ENCODE measurements at places on chromosomes 5 and 9.
A peak's percentile ranks its signal among the peaks of the same experiment; 100 is the strongest.

DNA sequence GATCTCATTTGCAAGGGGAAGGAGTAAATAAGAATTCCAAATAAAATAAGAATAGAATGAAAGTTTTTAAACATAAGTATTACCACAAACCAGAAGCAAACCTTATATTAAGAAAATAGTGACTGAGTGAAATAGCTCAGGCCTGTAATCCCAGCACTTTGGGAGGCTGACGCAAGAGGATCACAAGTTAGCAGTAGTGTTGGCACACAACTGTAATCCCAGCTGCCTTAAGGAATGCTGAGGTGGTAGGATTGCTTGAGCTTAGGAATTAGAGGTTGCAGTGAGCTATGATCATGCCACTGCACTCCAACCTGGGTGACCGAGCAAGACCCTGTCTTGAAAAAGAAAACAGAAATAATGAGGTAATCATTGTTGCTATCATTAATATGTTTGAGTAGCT is 47.0 kb downstream of the APC start:
- no peak for DNase-seq

- no peak for DNase-seq
Observed at GRCh38 chr9:94478755-94479730, 75.8 kb upstream of the PCAT7 start.

DNA sequence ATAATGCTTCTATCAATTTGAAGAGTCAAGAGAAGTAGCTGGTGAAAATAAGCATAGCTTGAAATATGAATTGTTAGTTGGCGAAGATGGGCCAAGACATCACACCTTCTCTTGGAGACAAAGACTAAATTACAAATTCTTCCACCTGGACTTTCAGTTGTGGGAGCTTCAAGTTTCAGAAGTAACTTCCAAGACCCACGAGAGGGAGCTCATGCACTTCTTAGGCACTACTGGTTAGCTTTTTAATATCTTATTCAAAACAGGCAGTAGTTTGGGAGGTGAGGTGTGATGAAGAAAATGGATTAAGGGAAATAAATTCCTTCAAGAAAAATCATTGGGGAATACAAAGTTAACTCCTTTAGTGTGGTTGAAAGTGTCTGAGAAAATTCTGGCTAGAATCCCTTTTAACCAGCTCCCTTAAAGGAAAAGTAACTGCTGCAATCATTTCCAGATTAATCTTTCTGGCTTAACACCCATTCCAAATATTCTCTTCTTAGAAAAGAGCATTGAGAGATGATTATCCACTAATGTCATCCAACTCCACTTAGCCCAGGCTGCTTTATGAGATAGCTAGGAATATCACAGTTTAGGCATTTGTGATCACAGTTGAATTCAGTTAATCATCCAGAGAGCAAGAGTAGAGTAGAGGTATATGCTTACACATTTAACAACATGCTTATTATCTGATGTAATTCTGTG is 139.5 kb upstream of the DMRTA1 start:
- no peak for DNase-seq

DNA sequence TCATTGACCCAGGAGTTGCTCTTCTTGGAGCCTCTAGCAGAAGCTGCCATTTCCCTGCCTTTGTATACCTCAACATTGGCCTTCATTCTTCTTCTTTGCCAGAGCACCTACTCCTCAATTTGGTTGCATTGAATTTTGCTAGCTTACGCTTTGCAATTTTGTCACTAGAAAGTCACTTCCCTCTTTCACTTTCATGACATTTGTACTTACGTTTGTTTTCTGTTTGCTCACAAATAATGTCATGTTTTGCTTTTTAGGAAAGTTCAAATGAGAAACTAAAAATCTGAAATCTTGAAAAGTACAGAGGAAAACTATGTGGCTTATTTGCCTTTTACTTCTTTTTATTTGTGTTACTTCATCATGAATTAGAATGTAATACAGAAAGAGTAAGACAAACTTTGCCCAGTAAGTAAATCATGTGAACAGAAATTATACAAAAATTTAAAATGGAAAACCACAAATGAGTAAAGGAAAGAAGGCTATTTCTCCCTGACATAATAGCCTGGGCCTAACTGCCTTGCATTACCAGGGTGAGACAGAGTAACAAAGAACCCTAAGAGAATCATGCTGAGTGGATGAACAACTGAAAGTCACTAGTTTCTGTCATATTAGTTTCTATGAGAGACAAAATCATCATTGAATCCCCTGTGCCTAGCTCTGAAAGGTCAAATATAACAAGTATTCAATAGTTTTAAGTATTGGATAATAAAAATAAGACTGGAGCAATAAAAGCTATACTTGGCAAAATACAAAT is 7.4 kb upstream of the IFNA1 start:
- no peak for DNase-seq

DNA sequence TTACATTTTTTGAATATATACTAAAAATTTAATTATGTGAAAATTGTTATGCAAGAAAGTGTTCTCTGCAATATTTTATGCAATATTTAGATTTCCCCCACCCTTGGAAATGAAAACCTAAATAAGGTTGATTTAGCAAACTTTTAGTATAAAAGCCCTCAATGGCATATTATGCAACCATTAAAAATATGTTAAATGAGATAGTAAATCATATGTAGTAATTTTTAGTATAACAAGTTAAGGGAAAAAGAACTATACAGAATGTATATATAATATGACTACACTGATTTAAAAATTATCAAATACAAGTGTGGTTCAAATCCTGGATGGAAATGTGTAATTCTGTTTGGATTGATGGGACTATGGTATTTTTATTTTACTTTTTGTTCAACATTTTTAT is 116.9 kb upstream of the MEF2C start:
- no peak for DNase-seq

DNA sequence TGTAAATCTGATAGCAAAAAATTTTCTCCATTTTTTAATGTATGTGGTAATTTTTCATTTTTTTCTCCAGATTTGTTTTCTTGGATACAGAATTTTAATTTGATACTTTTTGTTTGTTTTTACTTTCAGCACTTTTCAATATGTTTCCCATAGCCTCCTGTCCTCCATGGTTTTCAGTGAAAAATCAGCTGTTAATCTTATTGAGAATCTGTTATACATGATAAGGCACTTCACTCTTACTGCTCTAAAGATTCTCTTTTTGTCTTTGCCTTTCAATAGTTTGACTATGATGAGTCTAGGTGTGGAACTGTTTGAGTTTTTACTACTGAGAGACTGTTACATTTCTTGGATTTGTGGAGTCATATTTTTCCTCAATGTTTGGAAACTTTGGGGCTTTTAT is 455.7 kb upstream of the NUDT12 start:
- DNase-seq = no peak

GRCh38 chr9:89676281-89676680 is 71.5 kb downstream of the GADD45G start:
- no peak for DNase-seq

DNA sequence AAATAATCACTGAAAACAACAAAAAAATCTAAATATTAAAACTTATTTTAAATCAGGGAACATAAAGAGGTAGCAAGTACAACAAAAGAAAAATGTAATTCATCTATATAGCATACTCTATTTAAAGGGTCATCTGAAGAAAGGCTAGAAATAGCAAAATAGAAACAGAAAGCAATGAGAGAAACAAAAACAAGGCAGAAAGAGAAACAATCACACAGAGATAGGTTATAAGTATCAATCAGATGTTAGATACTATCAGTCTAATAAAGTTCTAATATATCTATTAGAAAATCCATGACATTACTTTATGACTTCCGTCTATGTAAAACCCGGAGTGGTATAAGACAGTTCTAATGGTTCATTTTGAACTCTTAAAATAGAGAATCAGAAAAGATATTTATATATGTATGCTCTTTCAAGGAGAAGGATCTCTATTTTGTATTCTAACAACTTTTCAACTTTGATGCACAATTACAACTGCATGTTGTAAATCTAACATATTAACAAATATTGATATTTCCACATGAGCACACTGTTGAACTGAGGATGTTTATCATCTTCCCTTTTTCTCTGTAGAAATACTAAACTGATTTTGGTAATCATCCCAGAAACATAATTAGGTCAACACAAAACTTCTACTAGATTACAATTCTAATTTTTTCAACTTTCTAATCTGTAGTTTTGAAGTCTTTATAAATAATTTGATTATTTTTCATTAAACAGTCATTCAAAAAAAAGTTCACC is 15.8 kb downstream of the RICTOR start:
- no peak for DNase-seq

- DNase-seq = peak; percentile 90
Observed at GRCh38 chr5:176653401-176654385, 6.4 kb downstream of the TSPAN17 start.

DNA sequence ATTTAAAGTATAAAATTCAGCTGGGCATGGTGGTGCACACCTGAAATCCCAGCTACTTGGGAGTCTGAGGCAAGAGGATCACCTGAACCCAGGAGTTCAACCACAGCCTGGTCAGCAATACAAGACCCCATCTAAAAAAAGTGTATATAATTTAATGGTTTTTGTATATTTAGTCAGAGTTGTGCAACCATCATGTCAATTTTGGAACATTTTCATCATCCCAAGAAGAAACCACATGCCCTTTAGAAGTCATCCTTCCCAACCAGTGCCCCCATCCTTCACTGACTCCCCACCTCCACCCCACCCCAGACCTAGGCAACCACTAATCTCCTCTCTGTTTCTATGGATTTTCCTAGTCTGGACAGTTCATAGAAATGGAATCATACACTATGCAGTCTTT is 18.8 kb upstream of the TEK start:
- DNase-seq = no peak

Measured in activated CD4-positive, alpha-beta memory T cell treated with anti-CD3 and anti-CD28 coated beads for 36 hours (primary cell).